ENCODE measurements at places on chromosomes 6 and 20.

- no peak for DNase-seq
These were observed 702 bp upstream of the TNFAIP3 start for GRCh38 chr6:137866200-137866913.

GRCh38 chr20:15867899-15868298 lies 705.3 kb downstream of the KIF16B start:
- no peak for DNase-seq

DNA sequence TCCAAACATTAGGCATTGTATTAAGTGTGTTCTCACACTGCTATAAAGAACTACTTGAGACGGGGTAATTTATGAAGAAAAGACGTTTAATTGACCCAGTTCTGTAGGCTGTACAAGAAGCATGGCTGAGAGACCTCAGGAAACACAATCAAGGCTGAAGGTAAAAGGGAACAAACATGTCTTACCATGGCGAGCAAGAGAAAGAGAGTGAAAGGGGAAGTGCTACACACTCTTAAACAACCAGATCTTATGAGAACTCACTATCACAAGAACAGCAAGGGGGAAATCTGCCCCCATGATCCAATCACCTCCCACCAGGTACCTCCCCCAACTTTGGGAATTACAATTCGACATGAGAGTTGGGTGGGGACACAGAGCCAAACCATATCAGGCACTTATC lies 86.6 kb upstream of the TOP1 start:
- DNase-seq = peak; percentile 31

DNA sequence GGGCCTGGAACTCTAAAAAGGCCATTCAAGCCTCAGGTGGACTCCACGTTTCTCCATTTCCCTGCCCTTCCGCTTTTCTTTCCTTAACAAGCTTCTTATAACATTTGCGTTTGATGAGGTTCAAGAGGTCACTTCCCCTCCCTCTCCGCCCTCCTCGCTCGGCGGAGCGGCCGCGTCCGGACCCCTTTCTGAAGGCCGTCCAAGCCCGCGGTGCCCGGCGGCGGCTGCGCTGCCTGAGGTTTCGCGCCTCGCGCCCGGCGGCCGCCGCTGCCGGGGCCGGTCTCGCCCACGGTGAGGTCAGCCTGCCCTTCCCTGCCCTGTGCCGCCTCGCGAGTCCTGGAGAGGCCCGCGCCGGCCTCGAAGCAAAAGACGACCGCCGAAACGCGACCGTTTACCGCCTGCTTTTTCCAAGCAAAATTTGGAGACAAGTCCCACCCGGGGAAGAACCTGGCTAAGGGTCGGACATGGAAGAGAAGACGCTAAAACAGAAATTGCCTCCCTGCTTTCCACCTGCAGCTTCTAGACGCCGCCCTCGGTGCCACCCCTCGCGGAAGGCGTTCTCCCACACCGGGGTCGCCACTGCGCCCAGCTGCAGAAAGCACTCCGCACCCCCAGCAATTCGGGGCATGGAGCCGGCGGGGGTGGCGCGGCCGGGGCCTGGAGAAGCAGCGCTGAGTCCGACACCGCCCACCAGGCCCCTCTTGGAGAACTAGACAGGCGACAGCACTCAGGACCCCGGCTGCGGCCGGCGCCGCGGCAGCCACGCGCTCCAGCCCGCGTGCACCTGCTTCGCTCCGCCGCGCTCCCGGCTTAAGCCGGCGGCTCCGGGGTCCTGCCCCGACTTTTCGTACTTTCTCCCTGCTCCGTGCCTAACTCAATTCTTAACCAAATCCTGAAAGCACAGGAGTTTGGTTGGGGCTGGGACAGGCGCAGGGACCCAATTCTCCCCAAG lies 11.0 kb upstream of the FOXF2 start:
- no peak for DNase-seq
